ENCODE measurements at places on chromosomes 4 and X. TPM values are rescaled to one million over a fixed set of nuclear protein-coding genes. Genes with fewer than 3 reads are reported as not detected.

Gene CPLX1
- not detected for total RNA-seq

Gene NFXL1
- total RNA-seq, result 10.1 TPM

Gene PDCL2
- total RNA-seq, result not detected

Gene ADH1B
- total RNA-seq, result 22.1 TPM

Gene SYP
- 0.59 TPM for total RNA-seq

Gene GPC4
- 3.5 TPM for total RNA-seq

Gene WNK3
- 0.86 TPM for total RNA-seq

Gene CORIN
- 2.4 TPM for total RNA-seq

Gene MAGEA8
- total RNA-seq, result not detected

Gene COL4A5
- total RNA-seq, result 267 TPM

Gene SASH3
- total RNA-seq, result not detected

Gene RBM41
- total RNA-seq, result 11.9 TPM

All from smooth muscle cell of the pulmonary artery (primary cell).